ENCODE measurements at places on chromosomes 3 and 15. TPM values are rescaled to one million over a fixed set of nuclear protein-coding genes. Genes with fewer than 3 reads are reported as not detected.

DNA sequence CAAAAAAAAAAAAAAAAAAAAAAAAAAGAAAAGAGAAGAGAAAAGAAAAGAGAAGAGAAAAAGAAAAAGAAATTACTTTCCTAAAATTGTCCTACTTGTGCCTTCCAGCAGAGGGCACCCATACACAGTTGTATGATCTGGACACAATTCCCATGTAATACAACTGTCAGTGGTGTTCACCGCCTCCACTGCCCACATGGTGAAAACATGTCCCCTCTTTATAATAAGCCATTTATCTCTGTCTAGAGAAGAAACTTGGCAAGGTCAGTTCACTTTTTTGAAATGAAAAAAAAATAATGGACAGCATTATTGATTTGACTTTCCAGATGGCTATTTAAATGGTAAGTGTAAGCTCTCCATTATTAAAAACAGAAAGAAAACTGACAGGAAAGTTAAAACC lies 459.4 kb downstream of the GBE1 start:
- DNase-seq = peak; percentile 27

DNA sequence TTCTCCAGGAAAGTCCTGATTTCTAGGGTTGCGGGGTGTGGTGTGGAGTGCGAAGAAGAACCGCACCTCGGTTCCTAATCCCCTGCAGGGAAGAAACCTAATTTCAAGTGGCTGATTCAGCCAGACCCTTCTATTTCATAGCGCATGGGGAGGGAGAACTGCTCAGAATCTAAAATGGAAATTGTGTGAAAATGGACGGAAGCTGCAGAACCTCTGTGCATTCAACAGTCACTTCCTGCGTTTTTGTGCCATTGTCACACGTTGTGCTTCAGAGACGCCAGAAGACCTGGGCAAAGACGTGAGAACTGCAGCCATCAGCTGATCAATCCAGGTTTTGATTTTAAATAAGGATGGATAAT lies 1.2 kb downstream of the SIDT1 start:
- DNase-seq = no peak

GRCh38 chr15:97525809-97526208 lies 434.7 kb upstream of the ARRDC4 start:
- no peak for DNase-seq

GRCh38 chr3:426072-426471 lies 229.5 kb downstream of the CHL1 start:
- DNase-seq = no peak

GRCh38 chr3:76122007-76122406 lies 336.7 kb upstream of the ZNF717 start:
- DNase-seq = no peak

- DNase-seq = no peak
Measured at GRCh38 chr3:183534249-183534648, 21.3 kb downstream of the KLHL6 start.

GRCh38 chr15:37106490-37107001 lies 6.2 kb upstream of the MEIS2 start:
- peak; percentile 20 for DNase-seq

- DNase-seq = no peak
Measured at GRCh38 chr15:63539521-63539920, 35.1 kb downstream of the USP3 start.

- DNase-seq = peak; percentile 86
Measured at GRCh38 chr3:14434126-14434497, 31.7 kb downstream of the SLC6A6 start.

- DNase-seq = peak; percentile 84
Measured at GRCh38 chr3:127655641-127656040, 17.1 kb upstream of the ABTB1 start.

- no peak for DNase-seq
Measured at GRCh38 chr3:167754049-167754448, 18.5 kb downstream of the SERPINI1 start.

DNA sequence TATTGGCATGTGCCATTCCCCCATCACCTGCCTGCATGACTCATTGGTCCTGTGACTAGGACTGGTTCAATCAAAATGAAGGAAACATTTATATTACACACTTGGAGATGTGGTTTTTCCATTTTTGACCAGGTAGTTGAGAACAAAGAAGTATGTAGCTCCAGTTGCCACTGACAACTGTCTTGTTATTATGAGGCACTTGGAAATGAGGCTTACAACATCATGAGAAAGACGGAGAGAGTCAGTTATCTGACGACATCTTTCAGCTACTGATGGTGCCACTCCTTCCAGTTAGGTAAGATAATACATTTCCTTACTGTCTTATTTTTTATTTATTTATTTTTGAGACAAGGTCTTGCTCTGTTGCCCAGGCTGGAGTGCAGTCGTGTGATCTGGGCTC lies 21.8 kb upstream of the PROK2 start:
- no peak for DNase-seq

GRCh38 chr3:119767936-119768601 lies 13.8 kb upstream of the NR1I2 start:
- DNase-seq = no peak

DNA sequence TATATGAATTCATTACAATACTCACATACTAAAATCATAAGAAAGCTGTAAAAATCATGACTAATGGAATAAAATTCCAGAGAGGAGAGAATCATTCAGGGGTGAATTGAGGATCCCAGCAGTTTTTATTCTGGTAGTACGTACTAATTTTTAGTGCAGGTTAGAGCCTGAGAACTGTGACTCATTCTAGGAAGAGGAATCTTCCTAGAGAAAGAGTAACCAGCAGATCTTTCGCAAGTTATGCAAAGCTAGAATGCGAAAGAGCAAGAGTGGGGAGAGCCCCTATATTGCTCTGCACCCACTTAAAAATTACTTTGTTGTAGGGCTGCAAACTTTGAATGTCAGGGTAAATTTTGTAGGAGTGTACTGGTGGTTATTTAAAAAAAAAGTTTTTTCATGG lies 303.6 kb upstream of the ARPP21 start:
- DNase-seq = no peak

DNA sequence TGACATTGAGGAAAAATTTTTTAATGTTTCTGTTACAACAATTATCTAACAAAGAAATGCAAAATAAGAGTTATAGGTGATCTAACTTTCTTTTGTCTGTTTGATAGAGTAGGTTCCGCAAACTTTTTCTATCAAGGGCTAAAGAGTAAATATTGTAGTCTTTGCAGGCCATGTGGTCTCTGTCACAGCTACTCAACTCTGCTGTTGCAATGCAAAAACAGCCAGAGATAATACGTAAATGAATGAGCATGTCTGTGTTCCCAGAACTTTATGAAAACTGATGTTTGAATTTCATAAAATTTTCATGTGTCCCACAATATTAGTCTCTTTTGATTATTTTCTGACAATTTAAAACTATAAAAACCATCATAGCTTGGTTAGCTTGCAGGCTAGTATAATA lies 73.3 kb downstream of the SLC24A1 start:
- no peak for DNase-seq

GRCh38 chr3:111617912-111618601 lies 22.9 kb upstream of the ZBED2 start:
- DNase-seq = no peak

- DNase-seq = no peak
Measured at GRCh38 chr3:109137761-109138160, 1.2 kb downstream of the C3orf85 start.

LEKR1 gene
- total RNA-seq = 1.8 TPM

GABRB3 gene
- total RNA-seq = not detected

GP5 gene
- total RNA-seq = not detected

GHSR gene
- total RNA-seq = not detected

FRMD5 gene
- total RNA-seq = 9.3 TPM

HCLS1 gene
- 0.39 TPM for total RNA-seq

ABI3BP gene
- 0.48 TPM for total RNA-seq

PIF1 gene
- 19.5 TPM for total RNA-seq

LRRC3B gene
- total RNA-seq = not detected

PRSS50 gene
- not detected for total RNA-seq

Data from RPMI7951 (cell line).